ENCODE measurements at places on chromosomes 7 and 10.
A peak's percentile ranks its signal among the peaks of the same experiment; 100 is the strongest.

- no peak for DNase-seq
Measured at GRCh38 chr10:77602231-77602912, 35.2 kb downstream of the KCNMA1 start.

GRCh38 chr10:77455561-77455960 is 182.0 kb downstream of the KCNMA1 start:
- no peak for DNase-seq

DNA sequence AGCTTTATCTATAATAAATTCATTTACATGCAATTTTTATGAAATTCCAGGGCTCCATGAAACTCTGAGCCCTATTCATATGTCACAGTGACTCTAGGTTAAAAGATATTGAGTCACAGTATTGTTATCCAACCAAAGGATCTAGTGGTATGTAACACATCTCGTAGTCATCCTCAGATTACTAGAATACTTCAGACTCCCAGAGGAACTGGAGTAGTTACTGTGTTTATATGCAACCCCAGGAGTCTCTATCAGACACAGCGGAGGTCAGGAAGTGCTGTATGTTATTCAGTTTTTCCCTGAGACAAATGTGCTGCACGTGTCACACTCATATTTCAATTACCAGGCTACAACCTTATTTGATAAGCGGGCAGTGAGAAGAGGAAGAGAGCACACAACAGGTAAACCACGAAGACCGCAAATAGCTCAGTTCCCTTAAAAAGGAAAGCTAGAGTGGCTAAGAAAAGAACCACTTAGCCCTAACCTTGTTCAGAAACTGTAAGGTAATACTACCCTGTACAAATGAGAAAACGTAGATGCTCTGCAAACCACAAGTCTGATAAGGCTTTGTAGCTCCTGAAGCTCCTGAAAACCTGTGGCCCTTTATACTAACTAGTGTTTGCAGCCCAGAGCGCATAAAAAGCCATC is 114.0 kb upstream of the CNTNAP2 start:
- DNase-seq, result no peak

DNA sequence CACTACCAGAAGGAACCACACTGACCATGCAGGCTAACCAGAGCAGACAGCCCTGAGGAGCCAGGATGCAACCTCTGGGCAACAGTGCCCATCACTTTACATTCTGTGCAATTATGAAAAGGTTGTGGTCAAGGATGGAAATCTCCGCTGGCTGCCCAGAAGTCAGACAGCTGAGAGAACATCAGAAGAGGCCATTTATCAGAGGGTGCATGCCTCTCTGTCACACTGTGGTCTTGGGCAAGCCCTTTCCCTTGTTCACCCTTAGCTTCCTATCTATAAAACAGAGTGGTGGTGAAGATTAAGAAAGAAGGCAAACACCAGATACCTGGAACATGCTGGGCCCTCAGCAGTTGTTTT is 120.7 kb upstream of the GDF10 start:
- DNase-seq, result no peak

DNA sequence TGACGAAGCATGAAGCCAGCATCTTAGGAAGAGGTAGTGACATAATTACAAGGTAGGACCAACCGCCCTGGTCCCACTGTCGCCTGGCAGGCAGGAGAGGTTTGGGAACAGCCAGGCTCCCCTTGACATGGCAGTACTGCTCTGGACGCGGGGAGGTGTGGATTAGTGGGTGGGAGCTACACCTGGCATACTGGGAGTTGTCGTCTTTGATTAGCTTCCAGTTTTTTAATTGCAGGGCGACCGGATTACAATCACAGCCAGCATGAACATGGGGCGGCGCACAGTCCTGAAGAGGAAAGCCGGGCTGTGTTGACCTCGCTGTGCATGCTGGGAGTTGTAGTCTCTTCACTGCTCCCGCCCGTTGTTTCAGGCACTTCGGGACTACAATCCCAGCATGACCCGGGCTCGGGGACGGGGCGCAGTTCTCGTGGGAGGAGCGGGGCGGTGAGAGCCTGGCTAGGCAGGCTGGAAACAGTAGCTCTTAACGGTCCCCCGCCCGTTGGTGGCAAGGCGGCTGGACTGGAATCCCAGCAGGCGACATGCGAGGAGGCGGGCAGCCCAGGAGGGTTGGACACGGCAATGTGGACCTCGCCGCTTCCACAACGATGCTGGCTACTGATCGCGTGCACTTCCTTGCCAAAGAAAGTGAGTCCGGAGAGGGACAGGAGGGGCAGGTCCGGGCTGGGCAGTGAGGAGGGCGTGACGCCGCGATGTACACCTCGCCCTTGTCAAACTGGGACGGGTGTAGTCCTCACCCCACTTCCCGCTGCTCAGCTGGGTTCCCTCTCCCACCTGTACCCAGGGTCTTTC is 98.0 kb upstream of the ZNF722 start:
- DNase-seq, result peak; percentile 81

DNA sequence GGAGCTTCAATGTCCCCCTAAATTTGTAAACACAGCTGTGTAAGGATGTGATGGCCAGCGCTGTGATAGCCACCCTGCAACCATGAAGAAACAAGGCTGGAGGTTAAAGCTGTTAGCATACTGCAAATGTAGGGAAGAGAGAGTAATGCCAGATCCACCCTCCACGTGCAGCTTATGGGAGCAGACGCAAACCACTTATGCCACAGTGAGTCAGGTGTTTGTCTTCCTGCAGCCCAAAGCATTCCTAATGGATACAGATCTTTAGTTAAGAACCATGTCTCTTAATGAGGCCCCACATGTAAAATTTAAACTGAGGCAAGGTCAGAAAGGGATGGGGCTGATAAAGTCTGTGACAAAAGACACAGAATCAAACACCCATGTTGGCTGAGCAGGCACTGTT is 13.6 kb upstream of the MYL7 start:
- no peak for DNase-seq

DNA sequence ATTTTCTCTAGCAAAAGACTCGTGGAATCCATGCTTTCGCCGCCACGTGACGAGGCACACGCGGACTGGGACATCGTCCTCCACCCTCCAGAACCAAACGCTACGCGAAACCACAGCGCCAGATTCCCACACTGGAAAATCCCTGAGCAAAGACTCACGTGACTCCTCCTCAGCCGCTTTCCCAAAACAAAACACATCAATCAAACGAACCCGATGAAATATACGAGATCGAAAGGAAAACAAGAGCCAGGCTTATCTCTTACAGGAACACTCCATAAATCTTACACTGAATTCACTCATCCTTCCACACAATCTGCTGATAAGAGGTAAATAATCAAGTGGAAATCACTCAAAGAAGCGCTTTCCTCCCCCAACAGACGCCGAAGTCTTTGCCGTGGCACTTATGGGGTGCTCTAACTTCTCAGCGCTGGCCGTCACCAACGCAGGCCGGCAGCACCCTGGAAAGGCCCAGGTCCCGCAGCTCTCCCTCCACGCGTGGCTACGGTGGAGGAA is 23.8 kb downstream of the DIP2C start:
- no peak for DNase-seq

DNA sequence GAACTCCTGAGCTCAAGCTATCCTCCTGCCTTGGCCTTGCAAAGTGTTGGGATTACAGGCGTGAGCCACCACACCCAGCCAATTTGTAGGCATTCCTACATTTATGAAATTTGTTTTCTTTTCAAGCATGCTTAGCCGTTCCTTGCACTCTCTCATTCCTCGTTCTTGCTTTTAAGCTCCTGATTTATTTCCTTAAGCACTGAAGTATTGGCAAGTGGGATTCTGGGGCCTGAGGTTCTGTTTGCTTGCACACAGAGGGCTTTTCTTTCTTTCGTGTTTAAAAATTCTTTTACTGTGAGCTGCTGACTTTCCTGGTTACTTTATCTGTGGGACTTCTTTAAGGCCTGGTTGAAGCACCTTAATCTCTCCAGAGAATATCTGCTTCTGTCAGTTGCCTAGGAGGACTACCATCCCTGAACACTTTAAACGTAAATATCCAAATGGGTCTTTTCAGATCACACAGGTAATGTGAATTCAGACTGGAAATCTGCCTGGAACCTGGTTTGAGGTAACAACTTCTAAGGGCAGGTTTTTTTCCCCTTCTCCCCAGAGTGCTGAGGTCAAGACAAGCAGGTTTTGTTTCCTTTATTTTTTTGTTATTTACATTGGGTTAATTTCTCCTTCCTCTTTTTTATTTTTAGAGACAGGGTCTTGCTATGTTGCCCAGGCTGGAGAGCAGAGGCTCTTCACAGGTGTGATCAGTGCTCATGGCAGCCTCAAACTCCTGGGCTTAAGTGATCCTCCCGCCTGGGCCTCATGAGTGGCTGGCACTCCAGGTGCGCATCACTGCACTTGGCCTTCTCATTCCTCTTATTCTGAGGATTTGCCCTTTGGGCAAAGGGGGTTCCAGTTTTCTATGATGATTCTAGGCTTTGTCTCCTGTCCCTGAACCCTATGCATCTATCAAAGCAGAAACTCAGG is 102.9 kb downstream of the PFKFB3 start:
- no peak for DNase-seq

- no peak for DNase-seq
Measured at GRCh38 chr7:6382817-6383216, 64.9 kb downstream of the DAGLB start.

- DNase-seq, result no peak
Measured at GRCh38 chr10:98172495-98172894, 38.0 kb downstream of the R3HCC1L start.

Data from activated effector memory CD4-positive, alpha-beta T cell treated with Interleukin-2 at 50 U/mL for 16 hours (primary cell).